Lower lobe of right lung (tissue), 2 donors: ENCODE measurements at places on chromosomes 11 and 22. TPM values are rescaled to one million over a fixed set of nuclear protein-coding genes. Genes with fewer than 3 reads are reported as not detected.

- H3K27me3 ChIP-seq, result no peaks in the 10 kb centered on the region
- H3K36me3 ChIP-seq, result no peaks in the 10 kb centered on the region
- peaks cover 6% of the 10 kb centered on the region for H3K4me1 ChIP-seq
- no peak overlapping the region for H3K4me3 ChIP-seq
- H3K27ac ChIP-seq, result no peak overlapping the region
Observed at GRCh38 chr11:88277349-88277915, 60.1 kb downstream of the CTSC start.

Gene ADAMTS15
- total RNA-seq, result 8.4 TPM

DNA sequence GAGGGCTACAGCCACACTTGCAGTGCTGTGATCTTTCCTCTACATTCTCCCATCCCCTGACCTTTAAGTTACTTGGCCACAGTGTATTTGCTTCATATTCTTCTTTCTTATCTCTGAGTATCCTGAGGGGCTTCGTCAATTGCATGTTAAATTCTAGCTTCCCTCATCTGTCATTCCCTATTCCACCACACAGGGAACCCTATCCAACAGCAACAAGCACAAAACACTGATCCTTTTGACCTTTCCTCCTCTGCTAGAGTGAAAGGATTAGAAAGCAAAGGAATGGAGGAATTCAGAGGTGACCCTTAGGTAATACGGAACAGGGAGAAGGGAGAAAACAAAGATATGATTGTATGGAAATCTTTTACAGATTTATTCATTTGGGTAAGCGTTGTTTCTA, 1061.7 kb upstream of the TENM4 start:
- H3K27ac ChIP-seq, result no peak overlapping the region
- H3K4me1 ChIP-seq, result no peaks in the 10 kb centered on the region
- H3K36me3 ChIP-seq, result no peaks in the 10 kb centered on the region

Gene UBQLN3
- total RNA-seq, result 0.50 TPM

Gene HEPHL1
- total RNA-seq, result not detected

GRCh38 chr11:487571-488021, 19.4 kb downstream of the RNH1 start:
- no peak overlapping the region for H3K4me3 ChIP-seq
- H3K27me3 ChIP-seq, result no peaks in the 10 kb centered on the region
- DNase-seq, result no peak

DNA sequence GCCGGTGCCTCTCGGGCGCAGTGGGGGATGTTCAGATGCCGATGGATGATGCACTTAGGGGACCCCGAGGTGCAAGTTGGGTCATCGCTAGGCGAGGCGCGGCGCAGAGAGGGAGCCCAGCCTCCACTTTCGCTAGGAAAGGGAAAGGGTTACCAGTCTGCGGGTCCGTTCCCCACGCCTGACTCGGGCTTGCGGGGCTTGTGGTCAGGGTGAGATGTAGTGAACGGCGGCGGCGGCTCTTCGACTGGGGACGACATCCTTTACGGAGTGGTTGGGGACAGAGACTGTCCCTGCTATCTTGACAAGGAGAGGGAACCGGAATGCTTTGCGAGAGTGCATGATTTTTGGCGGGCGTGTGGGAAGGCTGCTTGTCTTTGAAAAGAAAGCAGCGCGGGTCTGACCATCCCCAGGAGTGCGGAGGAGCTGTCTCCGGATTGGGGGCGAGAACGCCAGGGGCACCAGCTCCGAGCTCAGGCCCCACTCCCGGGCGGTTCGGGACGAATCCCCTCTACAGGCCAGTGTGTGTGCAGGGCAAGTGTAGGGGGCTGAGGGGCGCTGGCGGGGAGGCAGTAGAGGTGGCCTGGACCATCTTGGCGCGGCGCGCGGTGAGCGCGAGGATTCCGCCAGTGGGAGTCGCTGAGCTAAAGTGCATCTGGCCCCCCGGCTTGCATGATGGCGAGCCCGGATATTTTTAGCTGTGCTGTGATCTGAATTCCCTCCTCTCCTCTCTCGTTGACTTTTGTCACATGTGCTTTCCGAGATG, 1.1 kb downstream of the FAT3 start:
- H3K27me3 ChIP-seq, result peaks cover 60% of the 10 kb centered on the region
- H3K27ac ChIP-seq, result no peak overlapping the region
- peak overlapping the region; percentile 52 for H3K4me3 ChIP-seq
- H3K4me1 ChIP-seq, result peaks cover 4% of the 10 kb centered on the region
- H3K36me3 ChIP-seq, result no peaks in the 10 kb centered on the region

DNA sequence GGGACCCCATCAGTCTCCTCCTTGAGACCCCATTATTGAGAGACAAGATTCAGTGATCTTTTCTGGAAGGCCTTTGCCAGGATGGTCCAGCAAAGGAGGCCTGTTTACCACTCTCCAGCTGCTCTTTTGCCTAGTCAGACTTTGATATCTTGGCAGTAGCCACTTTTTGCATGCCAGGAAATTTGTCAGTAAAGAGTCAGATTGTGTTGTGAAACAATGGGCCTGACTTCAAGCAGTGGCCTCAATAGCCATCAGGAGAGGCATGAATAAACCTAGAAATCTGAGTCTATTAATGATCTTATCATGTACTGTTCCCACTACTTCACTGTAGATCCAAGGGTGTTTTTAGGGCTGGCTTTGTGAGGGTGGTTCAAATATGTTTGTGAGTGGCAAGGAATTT, 479.4 kb downstream of the JRKL start:
- no peak for DNase-seq
- no peak overlapping the region for H3K27ac ChIP-seq
- H3K4me1 ChIP-seq, result no peaks in the 10 kb centered on the region
- no peaks in the 10 kb centered on the region for H3K27me3 ChIP-seq

Gene TBX1
- total RNA-seq, result 13.5 TPM

Gene BAD
- 51.6 TPM for total RNA-seq

Gene SMIM35
- total RNA-seq, result not detected

GRCh38 chr11:121551463-121551862, 98.7 kb upstream of the SORL1-AS1 start:
- H3K36me3 ChIP-seq, result peaks cover 23% of the 10 kb centered on the region
- no peaks in the 10 kb centered on the region for H3K27me3 ChIP-seq
- no peaks in the 10 kb centered on the region for H3K4me1 ChIP-seq
- no peak for DNase-seq
- no peak overlapping the region for H3K4me3 ChIP-seq
- H3K27ac ChIP-seq, result no peak overlapping the region

Gene PARVG
- total RNA-seq, result 96.2 TPM

GRCh38 chr11:8671651-8672062, 10.8 kb downstream of the TRIM66 start:
- no peaks in the 10 kb centered on the region for H3K27me3 ChIP-seq
- DNase-seq, result no peak
- H3K27ac ChIP-seq, result peak overlapping the region; percentile 40

Gene MS4A5
- total RNA-seq, result not detected

GRCh38 chr11:93622043-93622442, 39.4 kb upstream of the CEP295 start:
- no peaks in the 10 kb centered on the region for H3K36me3 ChIP-seq
- no peak overlapping the region for H3K4me3 ChIP-seq
- H3K27ac ChIP-seq, result no peak overlapping the region

GRCh38 chr11:118048472-118049370, 28.2 kb upstream of the TMPRSS4 start:
- H3K27me3 ChIP-seq, result no peaks in the 10 kb centered on the region
- no peaks in the 10 kb centered on the region for H3K36me3 ChIP-seq
- no peak overlapping the region for H3K4me3 ChIP-seq

Gene ANGPTL5
- total RNA-seq, result 0.71 TPM

DNA sequence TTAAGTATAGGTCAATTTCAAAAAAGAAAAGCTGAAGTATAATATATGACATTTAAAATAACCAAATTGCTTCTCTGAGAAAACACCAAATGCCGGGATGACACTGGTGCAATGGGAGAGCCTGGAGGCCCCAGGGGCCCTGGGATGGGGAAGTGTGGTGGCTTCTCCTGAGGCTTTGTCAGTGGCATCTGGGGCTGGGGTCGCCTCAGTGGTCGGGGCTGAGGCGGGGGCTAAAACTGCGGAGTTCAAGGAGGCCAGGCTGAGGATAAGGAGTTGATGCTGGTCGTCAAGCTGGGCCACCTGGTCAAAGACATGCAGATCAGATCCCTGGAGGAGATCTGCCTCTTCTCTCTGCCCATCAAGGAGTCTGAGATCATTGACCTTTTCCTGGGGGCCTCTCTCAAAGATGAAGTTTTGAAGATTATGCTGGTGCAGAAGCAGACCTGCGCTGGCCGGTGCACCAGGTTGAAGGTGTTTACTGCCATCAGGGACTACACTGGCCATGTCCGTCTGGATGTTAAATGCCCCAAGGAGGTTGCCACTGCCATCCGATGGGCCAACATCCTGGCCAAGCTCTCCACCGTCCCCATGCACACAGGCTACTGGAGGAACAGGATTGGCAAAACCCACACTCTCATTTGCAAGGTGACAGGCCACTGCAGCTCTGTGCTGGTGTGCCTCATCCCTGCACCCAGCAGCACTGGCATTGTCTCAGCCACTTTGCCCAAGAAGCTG, 660.1 kb upstream of the CCDC179 start:
- no peak overlapping the region for H3K27ac ChIP-seq
- H3K4me1 ChIP-seq, result no peaks in the 10 kb centered on the region
- H3K4me3 ChIP-seq, result no peak overlapping the region
- DNase-seq, result no peak

Gene KCNK7
- total RNA-seq, result 1.7 TPM

DNA sequence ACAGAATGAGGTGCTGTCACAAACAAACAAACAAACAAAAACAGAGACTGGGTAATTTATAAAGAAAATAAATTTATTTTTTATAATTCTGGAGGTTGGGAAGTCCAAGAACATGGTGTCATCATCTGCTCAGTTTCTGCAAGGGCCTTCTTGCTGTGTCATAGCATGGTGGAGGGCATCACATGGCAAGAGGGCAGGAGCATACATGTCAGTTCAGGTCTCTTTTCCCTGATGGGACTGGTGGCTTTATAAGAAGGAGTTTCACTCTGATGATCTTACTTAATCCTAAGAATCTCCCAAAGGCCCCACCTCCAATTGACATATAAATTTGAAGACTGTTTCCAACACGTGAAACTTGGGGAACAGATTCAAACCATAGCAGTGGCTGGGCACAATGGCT, 135.7 kb downstream of the NECTIN1 start:
- H3K27me3 ChIP-seq, result no peaks in the 10 kb centered on the region
- H3K4me1 ChIP-seq, result no peaks in the 10 kb centered on the region
- H3K36me3 ChIP-seq, result no peaks in the 10 kb centered on the region
- DNase-seq, result no peak
- H3K4me3 ChIP-seq, result no peak overlapping the region
- H3K27ac ChIP-seq, result no peak overlapping the region

Gene CHST1
- 4.6 TPM for total RNA-seq

DNA sequence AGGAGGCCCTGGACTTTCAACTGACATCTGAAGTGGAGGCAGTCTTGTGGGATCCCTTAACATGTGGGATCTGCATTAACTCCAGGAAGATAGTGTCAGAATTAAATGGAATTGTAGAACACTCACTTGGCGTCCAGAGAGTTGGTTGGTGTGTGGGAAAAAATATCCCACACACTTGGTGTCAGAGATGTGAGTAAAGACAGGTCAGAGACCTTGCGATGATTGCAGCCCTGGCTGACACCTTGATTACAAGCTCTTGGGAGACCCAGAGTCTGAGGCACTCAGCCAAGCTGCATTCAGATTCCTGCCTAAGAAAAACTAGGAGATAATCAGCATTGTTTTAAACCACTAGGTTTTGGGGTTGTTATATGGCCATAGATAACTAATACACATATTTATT, 7.2 kb upstream of the TPCN2 start:
- H3K4me1 ChIP-seq, result peaks cover 6% of the 10 kb centered on the region
- H3K36me3 ChIP-seq, result no peaks in the 10 kb centered on the region
- H3K27ac ChIP-seq, result no peak overlapping the region
- H3K4me3 ChIP-seq, result no peak overlapping the region

Gene AIFM3
- total RNA-seq, result 12.3 TPM

Gene ESAM
- 131 TPM for total RNA-seq
